ENCODE measurements at places on chromosomes 16 and 17.
A peak's percentile ranks its signal among the peaks of the same experiment; 100 is the strongest.

- DNase-seq: no peak
These were observed 6.5 kb downstream of the STX8 start for GRCh38 chr17:9568957-9569588.

DNA sequence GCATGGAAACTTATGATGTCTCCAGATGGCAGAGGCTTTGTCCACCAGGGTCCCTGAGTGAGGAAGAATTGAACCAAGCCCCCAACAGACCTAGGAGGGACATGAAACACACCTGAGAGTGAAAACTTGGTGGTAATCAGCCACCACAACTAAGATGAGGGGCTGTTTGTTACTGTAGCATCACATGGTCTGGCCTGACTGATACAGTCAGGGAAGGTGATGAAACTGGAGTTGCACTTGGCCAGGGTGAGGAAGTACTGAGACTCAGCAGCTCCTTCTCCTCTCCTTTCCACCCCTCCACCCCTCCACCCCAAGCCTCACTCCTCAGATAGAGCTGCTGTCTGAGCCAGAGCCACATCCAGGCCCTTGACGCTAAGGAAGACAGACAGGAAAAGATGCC, 37.2 kb downstream of the C16orf82 start:
- DNase-seq: no peak

- no peak for DNase-seq
These were observed 1.2 kb upstream of the TCAP start for GRCh38 chr17:39663688-39664580.

DNA sequence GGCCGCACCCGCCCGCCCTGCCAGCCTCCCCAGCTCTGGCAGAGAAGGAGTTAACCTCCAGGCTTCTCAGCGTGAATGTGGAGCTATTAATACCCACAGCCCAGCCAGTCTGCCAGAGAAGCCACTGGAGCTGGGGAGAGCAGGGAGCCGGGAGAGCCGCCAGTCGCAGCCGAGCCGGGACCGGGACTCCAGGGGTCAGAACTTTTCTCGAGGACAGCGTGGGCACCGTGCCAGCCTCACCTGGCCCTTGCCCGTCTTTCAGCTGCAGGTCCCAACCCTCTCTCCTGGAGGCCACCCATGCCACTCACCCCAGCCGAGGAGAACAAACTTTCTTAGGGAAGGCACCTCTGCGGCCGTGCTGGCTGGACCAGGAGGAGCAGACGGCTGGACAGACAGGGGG, 33.8 kb upstream of the SBK1 start:
- DNase-seq: no peak

DNA sequence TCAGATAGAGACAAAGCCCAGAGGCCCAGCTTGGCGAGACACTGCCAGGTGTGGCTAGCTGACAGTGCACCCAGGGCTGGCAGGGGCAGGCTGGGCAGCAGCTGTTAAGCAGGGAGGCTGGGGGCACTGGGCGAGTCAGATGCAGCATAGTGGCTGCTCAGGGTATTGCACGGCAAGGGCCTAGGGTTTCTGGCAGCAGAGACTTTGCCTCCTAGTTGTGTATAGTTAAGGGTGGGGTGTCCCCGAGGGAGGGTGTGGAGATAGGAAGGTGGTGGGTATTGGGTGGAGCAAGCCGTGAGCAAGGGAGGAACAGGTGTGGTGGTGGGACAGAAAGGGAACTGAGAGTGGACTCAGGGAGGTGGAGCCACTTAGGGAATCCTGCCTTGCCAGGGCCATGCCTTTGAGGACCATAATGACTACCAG, 66.0 kb downstream of the SMPD3 start:
- DNase-seq: no peak

GRCh38 chr17:7080456-7081041, 498 bp upstream of the CLEC10A start:
- no peak for DNase-seq

DNA sequence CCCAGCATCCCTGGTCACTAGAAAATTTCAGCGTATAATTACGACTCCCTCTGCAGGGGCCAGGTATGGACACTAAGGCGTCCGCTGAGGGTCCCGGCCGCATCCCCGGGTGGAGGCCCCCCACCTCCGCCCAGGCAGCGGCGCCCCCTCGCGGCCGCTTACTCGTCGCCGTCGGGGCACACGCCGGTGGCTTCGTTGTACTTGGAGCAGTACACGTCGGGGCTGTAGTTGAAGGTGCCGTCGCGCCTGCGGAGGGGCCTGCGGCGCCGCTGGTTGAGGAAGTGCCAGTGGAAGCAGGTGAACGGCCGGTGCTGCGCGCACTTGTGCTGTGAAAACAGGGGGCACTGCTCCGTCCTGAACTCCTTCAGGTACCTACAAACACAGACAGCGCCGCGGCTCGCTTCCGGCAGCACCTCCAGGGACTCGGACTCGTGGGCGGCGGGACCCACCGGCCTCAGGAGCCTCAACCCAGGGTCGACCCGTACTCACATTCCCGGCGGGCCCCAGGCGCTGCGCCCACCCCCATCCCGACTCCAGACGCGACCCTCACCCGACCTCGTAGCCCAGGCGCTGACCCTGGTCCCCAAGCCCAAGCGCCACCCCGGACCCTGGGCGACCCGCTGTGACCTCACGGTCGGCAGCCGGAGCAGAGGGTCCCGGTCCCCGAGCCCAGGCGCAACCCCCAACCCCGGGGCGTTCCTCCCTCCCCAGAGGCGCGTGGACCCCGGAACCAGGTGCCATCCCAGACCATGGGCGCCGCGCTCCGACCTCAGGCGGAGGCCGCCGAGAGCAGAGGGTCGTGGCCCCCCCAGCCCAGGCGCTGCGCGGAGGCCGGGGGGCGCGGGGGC, 596 bp downstream of the UNKL start:
- DNase-seq: peak; percentile 61

DNA sequence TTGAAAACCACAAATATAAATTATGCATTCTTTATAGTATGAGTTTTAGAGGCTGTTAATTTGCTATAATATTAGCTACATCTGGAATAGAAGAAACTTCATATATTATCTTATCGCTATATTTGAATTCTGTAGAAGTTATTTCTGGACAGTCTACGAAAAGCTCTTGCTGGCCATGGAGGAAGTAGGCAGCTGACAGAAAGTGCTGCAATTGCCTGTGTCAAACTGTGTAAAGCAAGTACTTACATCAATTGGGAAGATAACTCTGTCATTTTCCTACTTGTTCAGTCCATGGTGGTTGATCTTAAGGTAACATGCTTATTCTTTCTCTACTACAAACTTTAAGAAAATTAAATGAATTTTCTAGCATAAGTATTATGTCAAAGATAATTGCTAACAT, 96.8 kb downstream of the OMG start:
- DNase-seq: no peak

DNA sequence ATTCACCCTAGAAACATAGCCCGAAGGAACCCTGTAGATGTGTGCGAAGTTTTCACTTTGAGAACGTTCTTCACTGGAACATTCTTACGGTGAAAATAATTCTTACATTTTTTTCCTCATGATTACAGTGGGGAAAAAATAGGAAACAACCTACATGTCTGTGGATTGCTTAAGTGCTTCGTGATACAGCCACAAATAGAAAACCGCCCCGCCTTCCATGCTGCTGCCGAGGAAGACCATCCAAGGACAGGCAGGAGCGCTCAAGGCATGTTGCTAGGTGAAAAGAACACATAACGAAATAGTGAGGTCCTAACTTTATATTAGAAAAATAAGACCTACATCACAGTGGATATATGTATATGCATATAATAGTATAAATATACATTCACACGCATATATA, 78.8 kb downstream of the BMERB1 start:
- DNase-seq: no peak

DNA sequence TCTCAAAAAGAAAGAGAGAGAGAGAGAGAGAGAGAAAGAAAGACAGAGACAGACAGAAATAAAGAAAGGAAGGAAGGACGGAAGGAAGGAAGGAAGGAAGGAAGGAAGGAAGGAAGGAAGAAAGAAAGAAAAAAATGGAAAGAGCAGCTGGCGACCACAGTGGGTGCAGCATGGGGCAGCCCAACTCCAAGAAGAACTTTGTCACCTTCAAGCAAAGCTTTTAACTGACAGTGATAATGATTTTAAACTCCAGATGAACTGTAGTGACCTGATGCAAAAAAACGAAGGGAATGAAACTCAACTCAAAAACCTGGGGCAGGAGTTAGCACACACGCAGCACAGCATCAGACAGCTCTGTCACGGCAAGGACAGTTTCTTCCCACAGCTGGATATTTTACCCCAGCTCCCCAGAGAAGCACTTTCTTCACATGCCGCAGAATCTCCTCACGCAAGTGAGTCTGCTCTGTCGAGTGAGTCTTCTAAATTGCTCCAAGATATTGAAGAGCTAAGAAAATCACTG, 5.0 kb upstream of the ARHGAP17 start:
- DNase-seq: no peak

- DNase-seq: no peak
These were observed 113.7 kb downstream of the ABCC6 start for GRCh38 chr16:16109453-16110110.

DNA sequence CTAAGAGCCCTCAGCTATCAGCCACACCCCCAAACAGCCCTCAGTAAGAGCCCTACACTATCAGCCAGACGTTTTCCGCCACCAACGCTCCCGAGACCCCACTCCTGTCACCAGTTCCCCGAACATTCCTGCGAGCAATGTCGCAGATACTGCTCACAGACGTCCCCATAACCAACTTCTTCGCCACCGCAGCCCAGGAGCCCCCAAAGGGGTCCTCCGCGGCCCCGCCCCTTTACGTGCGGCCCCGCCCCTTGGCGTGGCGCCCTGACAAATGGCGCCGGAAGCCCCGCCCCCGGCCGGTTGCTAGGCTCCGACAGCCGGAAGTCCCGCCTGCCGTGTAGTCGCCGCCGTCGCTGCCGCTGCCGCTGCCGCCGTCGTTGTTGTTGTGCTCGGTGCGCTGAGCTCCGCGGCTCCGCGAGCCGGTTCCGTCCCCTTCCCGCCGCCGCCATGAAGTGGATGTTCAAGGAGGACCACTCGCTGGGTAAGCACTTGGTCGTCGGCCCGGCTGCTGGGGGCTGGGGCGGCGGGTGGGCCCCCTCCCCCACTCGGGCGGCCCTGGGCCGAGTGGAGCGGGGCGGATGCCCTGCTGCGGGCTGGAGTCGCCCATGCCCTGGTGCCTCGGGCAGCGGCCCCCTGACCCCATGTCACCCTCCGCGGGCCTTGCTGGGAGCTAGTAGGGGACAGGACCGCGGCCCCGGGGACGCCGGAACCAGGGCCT, at the start of gene GABARAPL2:
TSS of gene GABARAPL2 (plus strand) at position 340 of the 718 bp plus-strand sequence. CDS start at position 448, 108 bp downstream.
- peak; percentile 94 for DNase-seq

Measured in effector memory CD8-positive, alpha-beta T cell (primary cell).